Activated CD4-positive, alpha-beta T cell treated with anti-CD3 and anti-CD28 coated beads for 24 hours (primary cell): ENCODE measurements at places on chromosomes 2 and 18.

- DNase-seq = peak; percentile 3
Measured at GRCh38 chr2:134917360-134917865, 1.2 kb upstream of the CCNT2 start.

DNA sequence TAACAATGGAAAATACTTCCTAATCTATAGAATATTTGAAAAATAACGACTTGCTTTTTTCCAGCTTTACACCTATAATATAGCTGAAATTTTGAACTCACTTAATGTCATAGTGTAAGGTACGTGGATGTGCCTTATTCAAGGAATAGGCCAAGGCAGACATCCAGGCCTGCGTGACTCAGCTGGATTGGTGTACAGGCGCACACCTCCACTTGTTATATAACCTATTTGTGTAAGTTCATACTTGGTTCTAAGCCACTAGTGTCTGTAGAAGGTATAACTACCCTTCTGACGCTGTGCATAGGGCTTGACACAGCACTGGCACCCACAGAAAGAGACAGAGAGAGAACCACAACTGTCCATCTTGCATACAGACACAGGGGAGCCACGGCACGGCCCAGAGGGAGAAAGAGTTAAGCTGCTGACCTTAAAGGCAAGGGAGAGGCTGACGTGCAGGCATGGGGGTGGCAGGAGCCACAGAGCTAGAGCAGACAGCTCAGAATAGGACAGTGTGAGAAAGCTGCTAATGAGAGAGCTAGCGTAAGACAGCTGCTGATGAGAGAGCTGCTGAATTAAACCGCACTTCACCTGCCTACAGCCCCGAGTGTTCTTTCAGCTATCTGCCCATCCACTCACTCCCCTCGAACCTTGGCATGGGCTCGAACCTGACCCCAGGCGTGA, 16.1 kb downstream of the CCDC178 start:
- DNase-seq = no peak

DNA sequence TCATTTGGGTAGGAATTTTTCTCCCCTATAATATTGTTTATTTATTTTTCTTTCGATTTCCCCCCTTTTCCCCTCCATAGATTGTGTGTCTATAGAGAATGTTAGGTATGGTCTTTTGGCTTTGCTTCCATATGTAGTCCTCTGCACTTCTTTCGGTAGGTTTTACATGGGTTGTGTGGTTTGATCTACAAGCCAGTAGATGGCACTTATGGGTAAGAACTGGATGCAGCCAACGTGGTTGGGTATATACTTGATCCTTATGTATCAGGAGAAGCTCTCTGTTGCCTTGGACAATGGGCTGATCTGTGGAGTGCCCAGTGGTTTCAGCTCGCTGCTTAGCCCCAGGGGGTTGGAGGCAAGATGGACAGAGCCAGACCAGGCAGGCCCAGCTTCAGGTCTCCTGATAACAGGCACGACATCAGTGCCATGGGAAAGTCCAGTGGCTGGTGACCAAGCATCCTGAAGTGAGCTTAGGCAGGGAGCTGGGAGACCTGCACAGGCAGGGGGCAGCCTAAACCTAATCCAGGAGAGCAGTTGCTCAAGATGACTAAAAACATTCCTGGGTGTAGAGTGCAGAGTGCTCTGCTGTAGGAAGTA, 488.3 kb downstream of the CCDC85A start:
- no peak for DNase-seq

DNA sequence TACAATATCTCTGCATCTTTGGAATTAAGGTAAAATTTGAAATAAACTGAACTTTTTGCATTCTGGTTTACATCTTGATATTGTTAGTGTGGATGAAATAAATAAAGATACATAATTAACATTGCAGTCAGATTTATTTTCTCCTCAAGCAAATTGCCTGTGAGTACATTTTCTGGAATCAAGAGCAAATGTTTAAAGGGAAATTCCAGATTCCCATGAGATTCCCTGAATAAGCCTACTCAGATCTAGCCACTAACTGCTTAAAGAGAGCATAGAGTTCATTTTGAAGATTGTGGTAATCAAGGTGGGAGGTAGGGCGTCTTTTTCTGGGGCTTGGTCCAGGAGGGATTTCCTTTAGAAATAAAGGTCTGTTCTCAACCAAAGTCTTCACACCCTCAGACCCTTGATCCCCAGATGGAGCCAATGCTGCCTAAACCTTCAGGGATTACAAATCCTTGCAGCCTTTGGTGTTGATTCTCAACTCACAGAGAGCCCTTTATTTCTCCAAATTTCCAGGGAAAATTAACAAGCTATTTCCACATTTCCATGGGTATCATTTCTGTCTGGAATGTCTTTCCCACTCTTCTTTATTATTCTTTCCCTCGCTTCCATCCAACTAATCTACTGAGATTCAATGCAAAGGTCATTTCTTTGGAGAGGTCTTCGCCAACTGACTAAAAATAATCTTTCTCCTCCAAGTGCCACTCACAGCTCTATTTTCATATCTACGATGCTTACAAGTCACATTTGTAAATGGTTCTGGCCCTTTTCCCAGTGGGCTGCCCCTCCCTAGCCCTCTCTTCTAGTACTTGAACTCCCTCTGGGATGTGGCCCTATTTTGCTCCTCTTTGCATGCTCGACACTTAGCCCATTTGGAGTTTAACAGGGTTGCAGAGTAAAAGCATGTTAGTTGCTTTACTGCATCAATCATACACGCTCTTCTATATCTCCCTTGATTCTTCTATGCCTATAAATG, 79.8 kb upstream of the SPATS2L start:
- no peak for DNase-seq

DNA sequence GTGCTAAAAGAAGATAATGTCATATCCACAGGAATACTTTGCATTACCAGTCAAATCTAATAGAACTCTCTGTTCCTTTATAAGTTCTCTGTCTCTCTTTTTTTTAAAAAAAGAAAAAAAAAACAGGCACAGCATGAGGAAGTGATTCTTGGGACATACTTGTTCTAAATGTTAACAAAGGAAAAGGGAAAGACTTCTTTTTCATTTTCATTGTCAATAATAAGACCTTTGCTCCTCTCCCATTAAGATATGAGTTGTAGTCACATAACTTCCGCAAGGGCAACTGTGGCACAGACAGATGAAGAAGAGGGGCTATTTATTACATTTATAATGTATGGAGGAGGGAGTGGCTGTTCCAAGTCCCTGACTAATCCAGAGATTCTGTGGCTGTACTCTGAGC, 4.7 kb downstream of the CD302 start:
- DNase-seq = no peak

DNA sequence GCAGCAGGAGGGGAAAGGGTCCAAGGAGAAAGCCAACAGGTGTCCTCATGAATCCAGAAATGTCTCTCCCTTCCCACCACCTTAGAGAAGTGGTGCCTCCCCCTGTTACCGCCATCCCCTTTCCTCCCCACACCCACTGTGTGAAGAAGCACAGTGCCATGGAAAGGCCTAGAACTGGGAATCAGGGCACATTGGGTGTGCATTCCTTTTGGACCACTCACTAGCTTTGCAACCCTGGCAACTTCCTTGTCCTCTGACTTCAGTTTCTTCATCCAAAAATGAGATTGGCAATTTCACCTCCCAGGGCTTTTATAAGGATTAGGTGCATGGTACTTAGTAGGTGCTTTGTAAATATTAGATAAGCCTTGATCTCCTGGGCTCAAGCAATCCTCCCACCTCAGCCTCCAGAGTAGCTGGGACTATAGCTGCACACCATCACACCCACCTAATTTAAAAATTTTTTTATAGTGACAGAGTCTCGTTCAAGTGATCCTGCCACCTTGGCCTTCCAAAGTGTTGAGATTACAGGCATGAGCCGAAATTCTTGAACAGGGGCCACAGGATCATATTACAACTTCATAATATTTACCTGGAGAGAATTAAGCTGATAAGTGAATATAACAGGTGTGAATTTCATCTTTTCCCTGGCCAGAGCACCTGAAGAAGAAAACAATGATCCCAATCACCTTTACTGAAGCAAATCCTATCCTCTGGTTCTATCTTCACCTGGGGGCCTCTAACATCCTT, 97.9 kb upstream of the TAF1B start:
- DNase-seq = no peak

DNA sequence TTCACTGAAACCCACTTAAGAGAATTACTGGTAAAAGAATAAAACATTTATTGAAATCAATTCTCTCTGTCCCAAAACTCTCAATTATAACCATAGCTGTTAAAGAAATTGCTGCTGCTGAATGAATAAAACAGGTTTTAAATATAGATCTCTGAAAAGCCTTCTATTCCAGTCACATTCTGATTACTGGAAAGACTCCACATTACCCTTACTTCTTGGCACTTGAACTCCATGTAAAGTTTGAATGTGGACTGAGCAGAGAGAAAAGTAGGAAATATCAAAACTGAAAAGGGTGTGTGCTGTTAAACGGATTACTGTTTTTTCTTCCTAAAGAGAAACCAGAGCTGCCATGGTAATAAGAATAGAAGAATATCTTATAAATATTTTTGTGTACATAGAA, 655.3 kb upstream of the SETBP1 start:
- DNase-seq = no peak

DNA sequence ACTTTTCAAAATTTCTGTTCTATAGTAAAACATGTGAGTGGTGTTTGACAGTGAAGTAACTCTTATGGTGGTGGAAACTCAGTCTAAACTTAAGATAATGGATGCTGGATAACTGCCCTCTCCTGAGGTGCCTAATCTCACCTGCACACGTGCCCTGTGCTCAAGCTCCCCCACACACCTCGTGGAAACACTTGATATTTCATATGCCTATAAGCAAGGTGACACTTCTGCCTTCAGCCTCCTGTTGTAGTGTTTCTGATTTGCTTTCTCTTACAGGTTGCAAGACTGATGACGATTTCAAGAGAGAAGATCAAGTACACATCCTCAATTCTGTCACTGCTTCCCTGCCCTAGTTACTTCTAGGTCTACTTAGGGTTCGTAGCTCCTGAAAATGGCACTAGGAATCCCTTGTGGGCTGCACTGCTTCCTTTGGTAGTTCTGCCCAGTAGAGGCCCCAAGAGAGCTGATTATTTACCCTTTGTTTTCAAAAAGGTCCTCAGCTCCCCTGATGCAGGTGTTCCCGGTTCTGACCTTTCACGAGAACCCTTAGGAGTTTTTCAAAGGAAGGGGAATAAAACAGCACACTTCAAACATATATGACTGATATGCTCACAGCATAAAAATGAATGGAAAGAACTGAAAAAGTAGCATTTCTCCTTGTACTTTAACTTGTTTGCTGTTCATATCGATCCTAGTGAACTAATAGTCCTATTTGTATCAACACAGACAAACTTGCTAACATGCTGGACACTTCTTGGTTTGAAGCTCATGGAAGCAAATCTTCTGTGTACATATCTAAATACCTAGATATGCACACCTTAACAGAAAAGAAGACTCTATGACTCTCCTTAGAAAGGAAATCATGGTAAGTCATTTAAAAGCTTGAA, 6.7 kb downstream of the CAVIN2 start:
- no peak for DNase-seq

DNA sequence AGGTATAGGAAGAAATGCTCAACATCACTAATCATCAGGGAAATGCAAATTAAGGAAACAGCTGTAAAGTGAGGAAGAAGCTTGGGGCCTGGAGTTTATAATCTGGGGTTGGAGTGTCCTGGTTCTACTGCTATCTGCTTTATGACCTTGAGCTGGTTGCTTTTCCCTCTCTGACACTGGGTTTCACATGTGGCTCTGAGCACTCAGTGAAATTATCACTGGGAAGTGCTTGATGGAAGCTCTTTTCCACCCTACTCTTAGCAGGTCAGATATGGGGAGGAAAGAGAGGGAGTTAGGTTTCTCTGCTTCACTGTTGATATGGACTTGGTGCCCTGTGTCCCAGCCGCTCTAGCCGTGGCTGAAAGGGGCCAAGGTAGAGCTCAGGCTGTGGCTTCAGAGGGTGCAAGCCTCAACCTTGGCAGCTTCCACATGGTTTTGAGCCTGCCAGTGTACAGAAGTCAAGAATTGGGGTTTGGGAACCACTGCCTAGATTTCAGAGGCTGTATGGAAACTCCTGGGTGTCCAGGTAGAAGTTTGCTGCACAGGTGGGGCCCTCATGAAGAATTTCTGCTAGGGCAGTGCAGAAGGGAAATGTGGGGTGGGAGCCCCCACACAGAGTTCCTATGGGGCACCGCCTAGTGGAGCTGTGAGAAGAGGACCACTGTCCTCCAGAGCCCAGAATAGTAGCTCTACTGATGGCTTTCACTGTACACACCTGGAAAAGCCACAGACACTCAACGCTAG, 52.3 kb downstream of the INPP4A start:
- DNase-seq = no peak

DNA sequence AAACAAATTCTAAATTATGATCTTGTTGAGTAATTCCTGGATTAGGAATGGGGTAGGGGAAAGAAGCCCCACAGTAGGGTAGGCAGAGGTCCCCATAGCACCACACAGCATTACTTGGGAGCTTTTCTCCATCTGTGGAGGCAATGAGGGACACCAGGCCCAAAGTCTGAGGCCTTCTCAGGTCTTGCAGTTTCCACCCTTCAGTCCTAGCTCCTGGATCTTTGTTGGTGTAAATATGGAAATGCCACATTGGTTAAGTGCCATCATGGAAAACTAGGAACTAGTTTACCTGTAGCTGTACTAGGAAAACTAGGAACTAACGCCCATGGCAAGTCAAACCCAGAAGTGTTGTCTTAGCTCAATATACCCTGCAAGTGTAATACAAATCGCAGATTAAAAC, 113.3 kb upstream of the DAPL1 start:
- no peak for DNase-seq

- DNase-seq = no peak
Measured at GRCh38 chr2:233015019-233015645, 2.1 kb upstream of the NGEF start.
